ENCODE measurements at places on chromosomes 12 and 14.

DNA sequence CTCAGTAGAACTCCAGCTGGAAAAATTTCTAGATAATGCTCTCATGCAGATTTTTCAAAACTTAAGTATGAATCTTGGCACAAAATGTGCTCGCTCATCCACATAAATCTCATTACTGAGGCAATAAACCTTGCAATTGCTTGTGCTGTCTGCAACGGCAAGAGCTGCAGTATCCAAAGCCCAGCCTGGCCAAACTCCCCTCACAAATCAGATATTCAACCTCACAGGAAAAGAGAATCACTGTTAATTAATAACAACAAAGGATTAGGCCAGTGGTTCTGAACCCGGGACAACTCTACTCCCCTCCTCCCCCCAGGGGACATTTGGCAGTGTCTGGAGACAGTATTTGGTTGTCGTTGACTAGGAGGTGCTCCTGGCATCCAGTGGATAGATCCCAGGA, 19.2 kb upstream of the CORO1C start:
- peaks cover 2% of the 10 kb centered on the region for H3K4me1 ChIP-seq
- H3K27ac ChIP-seq: no peak overlapping the region
- DNase-seq: no peak
- no peak overlapping the region for H3K4me3 ChIP-seq
- H3K36me3 ChIP-seq: no peaks in the 10 kb centered on the region

- no peak for DNase-seq
- H3K27ac ChIP-seq: no peak overlapping the region
- H3K36me3 ChIP-seq: no peaks in the 10 kb centered on the region
Observed at GRCh38 chr12:103846415-103846814, 5.4 kb upstream of the NT5DC3 start.

GRCh38 chr12:27383429-27384260, 51.0 kb downstream of the BMAL2 start:
- H3K4me1 ChIP-seq: no peaks in the 10 kb centered on the region
- H3K27ac ChIP-seq: no peak overlapping the region
- H3K27me3 ChIP-seq: no peaks in the 10 kb centered on the region
- peaks cover 34% of the 10 kb centered on the region for H3K36me3 ChIP-seq
- peak; percentile 71 for DNase-seq

DNA sequence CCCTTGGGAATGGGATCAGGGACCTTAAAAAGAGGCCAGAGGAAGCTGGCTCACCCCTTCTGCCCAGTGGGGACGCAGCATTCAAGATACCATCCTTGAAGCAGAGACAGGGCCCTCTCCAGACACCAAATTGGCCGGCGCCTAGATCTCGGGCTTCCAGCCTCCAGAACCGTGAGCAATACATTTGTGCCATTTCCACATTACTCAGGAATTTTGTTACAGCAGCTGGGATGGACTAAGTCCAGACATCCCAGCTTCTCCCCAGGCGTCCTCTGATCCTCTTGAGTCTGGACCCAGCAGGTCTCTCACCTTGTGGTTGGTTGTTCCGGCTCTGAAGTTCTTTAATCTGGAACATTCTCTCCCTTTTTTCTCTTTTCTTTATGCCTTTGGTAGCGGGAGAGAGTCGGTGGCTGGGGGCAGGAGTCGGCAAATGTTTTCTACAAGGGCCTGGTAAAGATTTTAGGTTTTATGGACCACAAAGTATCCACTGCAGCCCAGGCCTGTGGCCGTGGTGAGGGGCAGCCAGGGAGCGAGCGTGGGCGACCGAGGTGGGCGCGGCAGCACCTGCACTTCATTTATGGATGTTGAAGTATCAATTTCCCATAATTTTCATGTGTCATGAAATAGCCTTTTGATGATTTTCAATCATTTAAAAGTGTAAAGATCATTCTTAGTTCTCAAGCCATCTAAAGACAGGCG, 4.8 kb downstream of the CEP170B start:
- H3K27ac ChIP-seq: no peak overlapping the region
- no peak for DNase-seq
- H3K27me3 ChIP-seq: peaks cover 8% of the 10 kb centered on the region
- H3K4me1 ChIP-seq: peaks cover 13% of the 10 kb centered on the region

DNA sequence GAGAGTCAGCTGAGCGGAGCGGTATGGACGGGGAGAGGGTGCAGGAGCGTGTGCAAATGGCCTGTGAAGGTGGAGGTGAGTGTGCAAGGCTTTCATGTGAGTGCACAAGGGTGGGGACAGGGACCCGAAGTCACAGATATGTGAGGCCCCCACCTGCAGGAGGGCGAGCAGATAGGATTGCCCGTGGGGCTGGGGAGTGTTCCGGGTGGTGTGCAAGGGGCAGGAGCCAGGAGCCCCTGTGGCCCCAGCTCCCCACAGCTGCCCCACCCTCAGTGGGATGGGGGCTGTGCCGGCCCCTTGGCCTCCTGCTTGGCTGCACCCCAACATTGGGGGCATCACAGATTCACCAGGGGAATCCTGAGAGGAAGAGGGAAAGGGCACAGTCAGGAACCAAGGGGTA, 5.5 kb upstream of the ZNF384 start:
- H3K27ac ChIP-seq: no peak overlapping the region
- no peak for DNase-seq
- H3K27me3 ChIP-seq: no peaks in the 10 kb centered on the region
- H3K4me1 ChIP-seq: peaks cover 7% of the 10 kb centered on the region

DNA sequence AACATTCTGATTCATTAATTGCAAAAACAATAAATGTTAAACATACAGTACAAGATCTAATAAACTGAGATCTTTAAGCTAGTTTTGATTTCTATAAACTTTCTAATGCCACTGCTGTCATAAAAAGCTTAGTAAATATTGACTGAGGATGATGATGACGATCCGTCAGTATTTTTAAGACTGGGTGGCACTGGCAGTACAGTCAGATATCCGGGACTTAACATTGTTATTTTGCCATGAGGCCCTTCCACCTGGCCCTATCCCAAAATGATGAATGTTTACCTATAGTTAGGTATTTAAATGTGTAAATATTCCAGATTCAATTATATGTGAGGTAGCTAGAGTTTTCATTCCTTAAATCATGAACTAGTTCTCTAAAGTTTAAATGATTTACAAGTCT, 158.5 kb downstream of the FOXA1 start:
- H3K36me3 ChIP-seq: no peaks in the 10 kb centered on the region
- no peaks in the 10 kb centered on the region for H3K4me1 ChIP-seq
- H3K27ac ChIP-seq: no peak overlapping the region
- no peak for DNase-seq

DNA sequence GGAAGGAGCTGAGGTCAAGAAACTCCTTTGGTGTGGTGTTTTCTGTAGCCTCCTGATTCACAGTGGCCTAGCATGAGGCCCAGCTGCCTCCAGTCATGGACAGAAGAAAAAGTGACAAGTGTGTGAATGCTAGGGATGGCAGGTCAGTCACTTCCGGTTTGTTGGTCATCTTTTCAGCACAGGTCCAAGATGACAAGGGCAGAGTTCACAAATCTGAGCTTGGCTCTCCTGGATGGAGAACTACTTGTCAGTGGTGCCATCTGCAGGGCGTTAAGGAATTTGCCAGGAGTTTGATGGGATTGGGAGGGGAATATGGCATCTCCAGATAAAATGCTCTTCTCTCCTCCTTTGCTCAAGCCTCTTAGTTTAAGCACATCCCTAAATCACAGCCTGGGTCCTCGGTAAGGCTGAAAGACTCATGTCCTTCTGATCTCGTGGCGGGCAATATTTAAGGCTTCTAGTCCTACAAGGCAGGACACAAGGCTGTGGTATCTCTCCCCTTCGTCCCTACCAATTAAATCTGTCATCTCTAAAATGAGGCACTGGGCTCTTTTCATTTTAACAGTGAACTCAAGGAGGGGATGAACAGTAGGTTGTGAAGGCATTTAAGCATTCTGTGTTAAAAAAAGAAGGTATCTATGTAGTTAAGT, 10.0 kb downstream of the TUBA1B start:
- H3K4me3 ChIP-seq: no peak overlapping the region
- H3K36me3 ChIP-seq: no peaks in the 10 kb centered on the region
- no peaks in the 10 kb centered on the region for H3K27me3 ChIP-seq
- DNase-seq: peak; percentile 36
- H3K27ac ChIP-seq: no peak overlapping the region
- peaks cover 2% of the 10 kb centered on the region for H3K4me1 ChIP-seq

- H3K27me3 ChIP-seq: peaks cover 16% of the 10 kb centered on the region
- no peak within 1 kb of the TSS for H3K4me3 ChIP-seq
- H3K36me3 ChIP-seq: no peaks in the 10 kb centered on the region
- DNase-seq: no peak
Observed at GRCh38 chr14:74875941-74876913, at the start of gene PROX2. Gene PROX2 (minus strand): TSS chr14:74876145. CDS start chr14:74863834, 12,311 bp downstream.

DNA sequence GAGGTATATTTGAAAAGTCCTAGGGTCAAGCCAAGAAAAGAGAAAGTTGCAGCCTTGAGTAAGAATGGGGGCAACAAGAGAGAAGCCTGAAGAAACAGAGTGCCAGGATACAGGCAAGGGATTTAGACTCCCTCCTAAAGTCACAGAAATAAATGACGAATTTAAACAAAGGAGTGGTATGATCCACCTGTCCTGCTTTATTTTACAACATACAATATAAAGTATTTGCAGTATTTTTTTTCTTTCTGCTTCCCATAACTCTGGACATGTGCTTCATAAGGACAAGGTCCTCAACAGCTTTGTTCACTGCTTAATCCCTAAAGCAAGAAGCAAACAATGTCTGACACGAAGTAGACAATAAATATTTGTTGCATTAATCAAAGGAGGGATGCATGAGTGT, 57.4 kb downstream of the IFNG start:
- no peaks in the 10 kb centered on the region for H3K36me3 ChIP-seq
- H3K27me3 ChIP-seq: no peaks in the 10 kb centered on the region
- no peak overlapping the region for H3K27ac ChIP-seq
- no peak overlapping the region for H3K4me3 ChIP-seq

DNA sequence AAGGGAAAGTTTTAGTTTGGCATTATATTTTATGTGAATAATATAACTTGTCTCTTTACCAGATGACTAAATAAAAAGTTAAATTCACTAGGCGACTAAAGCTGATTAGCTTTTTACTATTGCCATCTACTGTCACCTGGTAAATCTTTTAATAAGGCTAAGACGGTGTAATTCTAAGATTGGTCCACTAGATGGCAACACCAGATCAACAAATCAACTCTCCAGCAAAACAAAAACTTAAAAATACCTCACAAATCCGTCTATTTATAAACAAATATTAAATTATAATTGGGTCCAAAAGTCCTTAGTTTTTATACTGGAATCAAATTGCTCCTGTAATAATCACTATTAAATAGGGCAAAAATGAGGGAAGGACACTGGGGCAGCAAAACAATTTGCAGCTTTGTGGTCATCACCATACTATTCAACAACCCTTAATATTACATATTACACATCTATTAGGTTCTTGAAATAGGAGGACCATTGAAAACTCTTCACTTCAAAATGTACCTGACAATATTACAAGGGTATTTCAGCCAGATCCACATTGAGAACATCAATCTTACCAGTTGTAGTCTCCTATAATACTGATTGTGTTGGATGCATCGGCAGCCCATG, 47.9 kb downstream of the GALC start:
- no peak overlapping the region for H3K4me3 ChIP-seq
- no peaks in the 10 kb centered on the region for H3K4me1 ChIP-seq
- peak; percentile 49 for DNase-seq
- H3K27ac ChIP-seq: no peak overlapping the region

- H3K27me3 ChIP-seq: no peaks in the 10 kb centered on the region
- DNase-seq: no peak
- peaks cover 3% of the 10 kb centered on the region for H3K4me1 ChIP-seq
- H3K4me3 ChIP-seq: no peak overlapping the region
- no peak overlapping the region for H3K27ac ChIP-seq
Observed at GRCh38 chr14:72783741-72784140, 110.2 kb downstream of the DPF3 start.

- H3K27ac ChIP-seq: no peak overlapping the region
- no peak for DNase-seq
- no peaks in the 10 kb centered on the region for H3K4me1 ChIP-seq
- no peaks in the 10 kb centered on the region for H3K36me3 ChIP-seq
- H3K4me3 ChIP-seq: no peak overlapping the region
Observed at GRCh38 chr12:90102957-90103652, 394.5 kb upstream of the ATP2B1 start.

DNA sequence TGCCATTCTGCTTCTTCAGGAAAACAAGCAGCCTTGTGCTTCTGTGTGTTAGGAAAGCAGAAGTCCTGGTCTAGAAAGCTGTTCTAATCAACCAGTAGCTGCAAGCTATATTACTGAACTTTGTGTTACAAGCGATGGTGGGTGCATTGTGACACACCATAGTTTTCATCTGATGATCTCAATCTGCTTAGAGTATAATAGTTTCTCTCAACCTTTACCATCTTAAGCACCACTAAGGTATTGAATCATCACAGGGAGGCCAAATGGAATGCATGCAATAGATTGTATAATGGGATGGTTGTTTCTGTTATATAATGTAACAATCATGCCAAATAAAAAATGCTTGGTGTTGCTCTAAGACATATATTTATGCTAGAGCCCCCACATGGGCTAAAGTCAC, 771.7 kb downstream of the NOVA1 start:
- no peak for DNase-seq
- no peak overlapping the region for H3K27ac ChIP-seq
- no peaks in the 10 kb centered on the region for H3K4me1 ChIP-seq
- H3K4me3 ChIP-seq: no peak overlapping the region
- no peaks in the 10 kb centered on the region for H3K27me3 ChIP-seq
